ENCODE measurements at places on chromosomes 5 and 9.

GRCh38 chr9:70382709-70383605 is 31.5 kb downstream of the KLF9 start:
- DNase-seq = no peak

DNA sequence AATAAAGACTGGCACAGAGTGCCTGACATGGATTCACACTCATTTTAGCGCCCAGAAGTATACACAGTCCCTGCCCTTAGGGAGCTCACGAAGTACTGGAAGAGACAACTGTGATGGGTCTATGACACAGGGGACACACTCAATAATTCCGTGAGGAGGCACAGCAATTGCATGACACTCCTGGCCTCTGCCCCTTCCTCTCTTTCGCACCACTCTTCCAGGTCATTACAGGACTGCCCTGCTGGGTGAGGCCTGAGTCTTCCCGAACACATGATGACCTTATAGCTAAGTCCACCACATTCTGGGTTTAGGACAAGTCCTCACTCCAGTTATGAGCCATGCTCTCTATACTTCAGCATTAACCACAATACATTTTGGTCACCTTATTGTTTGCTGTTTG is 134.7 kb downstream of the GNA14 start:
- no peak for DNase-seq

GRCh38 chr5:158751961-158752655 is 347.6 kb downstream of the EBF1 start:
- DNase-seq = no peak

DNA sequence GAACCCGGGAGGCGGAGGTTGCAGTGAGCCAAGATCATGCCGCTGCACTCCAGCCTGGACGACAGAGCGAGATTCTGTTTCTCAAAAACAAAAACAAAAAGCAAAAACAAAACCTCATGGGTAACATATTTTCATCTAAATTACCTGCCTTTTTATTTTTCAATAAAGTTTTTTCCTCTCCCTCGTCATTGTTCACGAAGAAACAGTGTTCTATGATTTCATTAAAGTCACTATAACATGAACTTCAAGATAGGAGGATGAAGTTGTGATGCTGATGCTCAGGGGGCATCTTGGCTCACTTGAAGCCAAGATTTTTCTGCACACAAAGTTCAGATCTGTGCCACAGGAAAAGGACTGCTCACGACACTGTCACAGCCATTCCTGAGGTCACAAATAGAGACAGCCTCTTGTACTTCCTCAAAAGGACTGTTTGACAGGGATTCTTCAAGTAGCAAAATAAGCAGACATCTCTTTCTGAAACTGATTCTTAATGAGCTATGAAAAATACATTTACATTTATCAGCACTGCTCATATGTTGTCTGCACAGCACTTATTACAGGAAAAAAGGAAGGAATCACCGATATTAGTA is 16.1 kb downstream of the NIPSNAP3B start:
- DNase-seq = no peak

DNA sequence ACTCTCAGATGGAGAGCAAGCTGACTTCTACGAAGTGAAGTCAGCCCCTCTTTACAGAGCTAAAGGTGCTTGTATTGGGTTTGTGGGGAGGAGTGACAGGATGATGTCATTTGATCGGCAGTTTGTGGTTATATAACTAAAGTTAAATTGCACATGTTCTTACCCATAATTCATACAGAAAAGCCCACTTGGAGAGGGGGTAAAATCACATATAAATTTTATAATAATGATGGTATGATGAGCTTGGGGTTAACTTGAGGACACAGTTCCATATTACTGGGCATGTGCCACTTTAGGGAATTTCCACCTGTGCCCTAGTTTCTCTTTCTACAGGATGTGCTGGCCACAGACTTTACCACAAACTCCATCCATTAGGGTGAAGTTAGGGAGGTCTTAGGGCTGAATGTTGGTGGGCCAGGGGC is 1178.6 kb upstream of the CDH9 start:
- DNase-seq = no peak

- no peak for DNase-seq
These were observed 330.3 kb downstream of the NTRK2 start for GRCh38 chr9:84999788-85000187.

DNA sequence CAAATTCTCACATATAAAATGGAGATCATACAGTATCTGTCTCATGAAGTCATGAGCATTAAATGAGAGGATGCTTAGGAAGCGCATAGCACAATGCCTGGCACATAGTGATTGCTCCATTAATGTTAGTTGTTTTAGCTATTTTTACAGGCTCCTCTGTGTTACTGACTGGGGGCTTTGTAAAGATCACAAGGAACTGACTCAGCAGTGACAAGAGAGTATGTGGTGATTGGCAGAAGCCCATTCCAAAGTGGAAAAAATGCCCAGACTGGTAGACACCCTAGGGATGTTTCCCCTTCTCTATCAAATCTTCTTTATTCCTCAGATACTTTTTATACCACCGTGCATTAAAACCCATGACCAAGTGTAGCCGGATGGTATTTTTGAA is 33.5 kb downstream of the ABLIM3 start:
- no peak for DNase-seq

- no peak for DNase-seq
These were observed 3.2 kb downstream of the MAP1B start for GRCh38 chr5:72110394-72111013.

DNA sequence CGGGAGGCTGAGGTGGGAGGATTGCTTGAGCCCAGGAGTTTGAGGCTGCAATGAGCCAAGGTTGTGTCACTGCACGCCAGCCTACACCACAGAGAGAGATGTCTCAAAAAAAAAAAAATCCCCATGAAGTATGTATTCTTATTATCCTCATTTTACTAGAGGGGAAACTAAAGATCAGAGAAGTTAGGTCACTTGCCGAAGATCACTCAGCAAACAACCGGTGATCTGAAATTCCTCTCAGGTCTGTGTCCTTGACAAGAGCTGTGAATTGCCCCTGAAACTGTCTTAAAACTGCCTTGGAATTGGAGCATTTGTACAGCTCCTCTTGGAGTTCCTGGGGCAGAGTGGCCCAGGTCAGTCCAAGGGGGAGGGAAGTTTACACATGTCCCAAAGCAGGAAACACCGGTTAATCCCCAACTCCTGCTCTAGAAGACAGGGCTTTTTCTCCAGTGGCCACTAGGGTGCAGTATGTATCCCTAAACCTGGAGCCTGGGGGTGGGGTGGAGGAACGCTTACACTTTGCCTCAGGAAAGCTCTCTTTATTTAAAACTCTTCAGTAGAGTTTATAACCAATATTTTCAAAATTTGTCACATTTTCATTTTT is 27.6 kb downstream of the AQP7 start:
- DNase-seq = peak; percentile 72

- DNase-seq = no peak
These were observed 766.8 kb downstream of the TLE1 start for GRCh38 chr9:80922544-80922943.

- no peak for DNase-seq
These were observed 274.8 kb upstream of the CCNG1 start for GRCh38 chr5:163162645-163163044.

DNA sequence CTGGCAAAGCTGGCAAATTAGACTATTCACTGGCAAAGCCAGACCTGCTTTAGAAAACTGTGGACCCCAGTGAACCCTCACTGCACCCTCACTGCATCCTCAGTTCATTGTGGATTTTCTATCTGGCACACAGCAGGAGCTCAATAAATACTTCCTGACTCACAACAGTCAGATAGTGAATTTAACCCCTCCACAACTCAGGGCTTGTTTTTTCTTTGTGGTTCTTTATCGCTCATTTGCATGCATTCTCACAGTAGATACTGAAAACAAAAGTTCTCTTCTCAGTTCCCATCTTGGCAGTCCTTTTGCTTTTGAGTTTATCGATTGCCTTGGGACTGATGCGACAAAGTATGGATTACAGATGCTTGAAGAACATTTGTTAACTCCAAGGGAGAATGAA is 99.8 kb downstream of the ACTL7B start:
- DNase-seq = no peak

- peak; percentile 24 for DNase-seq
These were observed 735 bp downstream of the ECPAS start for GRCh38 chr9:111483439-111483857.
